ENCODE measurements at places on chromosomes 6 and 20. TPM values are rescaled to one million over a fixed set of nuclear protein-coding genes. Genes with fewer than 3 reads are reported as not detected.

DNA sequence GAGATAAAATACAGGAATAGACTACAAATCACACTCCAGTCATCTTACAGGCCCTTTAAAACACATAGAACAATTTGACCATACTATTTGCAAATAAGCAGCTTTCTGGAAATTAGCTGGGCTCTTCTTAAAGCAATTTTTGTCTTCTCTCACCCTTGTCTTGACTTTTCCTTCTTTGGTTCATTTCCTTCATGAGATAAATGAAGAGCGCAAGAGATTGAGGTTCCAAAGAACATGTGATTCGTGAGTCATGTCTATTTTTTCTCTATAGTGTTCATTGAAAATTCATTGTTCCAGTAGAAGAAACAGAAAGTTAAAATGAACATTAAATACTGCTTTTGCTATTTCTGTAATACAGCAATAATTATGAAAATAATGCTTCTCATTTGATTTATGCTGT, 33.9 kb downstream of the PRDM1 start:
- no peak for DNase-seq

DNA sequence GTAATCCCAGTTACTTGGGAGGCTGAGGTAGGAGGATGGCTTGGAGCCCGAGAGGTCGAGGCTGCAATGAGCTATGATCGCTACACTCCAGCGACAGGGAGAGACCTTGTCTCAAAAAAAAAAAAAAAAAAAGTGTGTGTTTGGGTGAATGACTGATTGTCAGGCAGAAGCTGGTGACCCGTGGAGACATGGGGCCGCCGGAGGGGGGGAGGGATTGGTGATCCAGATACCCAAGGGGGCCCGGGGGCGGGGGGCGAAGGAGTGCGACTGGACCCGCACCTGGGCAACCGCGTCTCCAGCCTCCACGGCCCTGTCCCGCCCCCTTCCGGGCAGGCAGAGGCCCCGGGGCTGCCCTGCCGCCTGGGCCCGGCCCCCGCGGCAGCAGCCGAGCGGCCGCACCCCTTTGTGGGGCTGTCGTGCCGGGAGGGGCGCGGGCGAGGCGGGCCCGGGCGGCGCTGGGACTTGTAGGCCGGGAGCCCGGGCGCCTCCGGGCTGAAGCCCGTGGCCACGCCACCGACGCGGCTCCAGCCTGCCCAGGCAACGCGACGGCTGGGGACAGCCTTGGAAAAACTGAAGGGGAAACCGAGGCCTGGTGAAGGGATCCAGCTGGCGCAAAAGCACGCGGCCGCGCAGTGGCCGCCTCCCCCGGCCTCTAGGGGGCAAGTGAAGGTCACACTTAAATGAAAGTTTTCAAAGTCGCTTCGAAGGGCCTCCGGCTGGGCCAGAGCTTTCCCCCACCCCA, 2.1 kb upstream of the RBM38 start:
- peak; percentile 33 for DNase-seq

DNA sequence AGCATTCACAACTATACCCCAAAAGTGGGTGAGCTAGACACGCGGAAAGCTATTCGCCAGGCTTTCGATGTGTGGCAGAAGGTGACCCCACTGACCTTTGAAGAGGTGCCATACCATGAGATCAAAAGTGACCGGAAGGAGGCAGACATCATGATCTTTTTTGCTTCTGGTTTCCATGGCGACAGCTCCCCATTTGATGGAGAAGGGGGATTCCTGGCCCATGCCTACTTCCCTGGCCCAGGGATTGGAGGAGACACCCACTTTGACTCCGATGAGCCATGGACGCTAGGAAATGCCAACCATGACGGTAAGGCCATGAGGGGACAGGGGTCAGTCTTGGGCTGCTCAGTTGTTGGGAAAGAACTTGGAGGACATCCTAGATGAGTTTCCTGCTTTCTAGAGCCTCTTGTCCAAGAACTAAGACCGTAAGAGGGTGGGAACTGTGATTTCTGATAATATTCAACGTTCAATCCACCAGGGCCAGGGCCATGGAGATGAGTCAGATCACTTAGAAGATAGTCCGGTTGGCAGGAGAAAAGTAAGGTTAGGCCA, 23.4 kb downstream of the MMP24OS start:
- no peak for DNase-seq

- DNase-seq: no peak
Measured at GRCh38 chr20:46331611-46332361, 23.5 kb upstream of the CDH22 start.

DNA sequence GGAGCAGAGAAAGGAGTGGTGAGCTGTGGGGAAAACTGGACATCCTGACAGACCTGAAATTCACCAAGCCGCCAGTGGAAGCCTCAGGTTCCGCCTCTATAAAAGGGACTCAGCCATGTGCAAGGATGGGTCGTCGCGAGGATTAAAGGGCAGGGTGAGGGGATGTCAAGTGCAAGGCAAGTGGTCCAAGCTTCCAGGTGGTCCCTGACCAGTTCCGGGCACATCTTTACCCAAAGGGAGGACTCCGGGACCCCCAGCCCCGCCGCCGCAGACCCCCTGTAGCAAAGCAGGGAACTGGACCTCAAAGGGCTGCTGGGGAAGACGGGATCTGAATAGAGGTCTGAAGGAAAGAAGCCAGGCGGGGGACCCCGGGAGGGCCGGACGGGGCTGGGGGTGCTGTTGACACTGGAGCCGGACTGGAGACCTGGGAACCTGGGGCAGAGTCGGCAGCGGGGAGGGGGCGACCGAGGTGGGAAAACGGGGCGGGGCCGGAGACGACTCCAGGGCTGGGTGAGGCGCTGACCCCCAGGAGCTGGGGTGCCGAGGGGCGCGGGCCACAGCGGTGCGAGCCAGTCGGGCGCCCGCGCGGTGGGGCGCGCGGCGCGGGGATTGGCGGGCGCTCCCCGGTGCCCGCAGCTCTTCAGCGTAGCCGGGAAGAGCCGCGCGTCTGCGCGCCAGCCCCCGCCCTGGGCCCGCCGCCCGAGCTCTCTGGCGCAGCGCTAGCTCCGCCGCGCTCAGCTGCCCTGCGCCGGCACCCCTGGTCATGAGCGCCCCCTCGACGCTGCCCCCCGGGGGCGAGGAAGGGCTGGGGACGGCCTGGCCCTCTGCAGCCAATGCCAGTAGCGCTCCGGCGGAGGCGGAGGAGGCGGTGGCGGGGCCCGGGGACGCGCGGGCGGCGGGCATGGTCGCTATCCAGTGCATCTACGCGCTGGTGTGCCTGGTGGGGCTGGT, at the start of gene SSTR4:
TSS of gene SSTR4 (plus strand) at position 592 of the 951 bp plus-strand sequence. CDS start at position 764, 172 bp downstream.
- no peak for DNase-seq

DNA sequence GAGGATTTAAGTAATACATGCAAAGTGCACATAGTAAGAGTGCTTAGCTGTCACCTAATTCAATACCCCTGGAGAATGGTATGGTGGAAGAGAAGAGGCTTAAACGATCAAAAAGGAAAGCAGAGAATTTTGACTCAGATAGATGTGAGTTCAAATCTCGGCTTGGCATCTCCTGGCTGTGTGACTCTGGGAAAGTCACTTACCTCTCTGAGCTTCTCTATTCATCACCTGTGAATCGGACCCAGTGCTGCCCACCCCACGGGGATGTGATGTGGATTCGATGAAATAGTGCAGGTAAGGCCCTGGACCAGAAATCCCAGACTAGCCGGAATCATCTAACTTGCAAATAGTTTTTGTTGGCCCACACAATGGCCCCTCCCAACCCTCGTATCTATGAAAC, 1.8 kb upstream of the B4GALT5 start:
- DNase-seq: no peak

DNA sequence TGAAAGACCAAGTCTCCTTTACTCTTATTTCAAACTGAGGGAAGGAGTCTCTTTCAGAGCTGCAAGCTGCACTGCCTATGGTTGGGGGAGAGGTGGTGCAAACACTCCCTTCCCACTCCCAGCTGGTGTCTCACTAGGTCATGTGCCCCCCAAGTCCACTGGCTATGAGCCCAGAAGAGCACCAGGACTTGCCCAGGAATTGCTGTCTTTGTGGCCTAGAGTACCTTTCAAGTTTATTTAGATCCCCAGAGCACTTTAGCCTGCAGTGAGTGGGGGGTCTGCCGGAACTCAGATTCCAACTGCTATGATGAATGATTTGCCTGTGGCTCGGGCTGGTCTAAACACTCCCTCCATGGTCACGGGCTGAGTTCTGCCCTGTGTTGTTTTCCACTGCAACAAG, 192.6 kb upstream of the CITED2 start:
- DNase-seq: peak; percentile 52

DNA sequence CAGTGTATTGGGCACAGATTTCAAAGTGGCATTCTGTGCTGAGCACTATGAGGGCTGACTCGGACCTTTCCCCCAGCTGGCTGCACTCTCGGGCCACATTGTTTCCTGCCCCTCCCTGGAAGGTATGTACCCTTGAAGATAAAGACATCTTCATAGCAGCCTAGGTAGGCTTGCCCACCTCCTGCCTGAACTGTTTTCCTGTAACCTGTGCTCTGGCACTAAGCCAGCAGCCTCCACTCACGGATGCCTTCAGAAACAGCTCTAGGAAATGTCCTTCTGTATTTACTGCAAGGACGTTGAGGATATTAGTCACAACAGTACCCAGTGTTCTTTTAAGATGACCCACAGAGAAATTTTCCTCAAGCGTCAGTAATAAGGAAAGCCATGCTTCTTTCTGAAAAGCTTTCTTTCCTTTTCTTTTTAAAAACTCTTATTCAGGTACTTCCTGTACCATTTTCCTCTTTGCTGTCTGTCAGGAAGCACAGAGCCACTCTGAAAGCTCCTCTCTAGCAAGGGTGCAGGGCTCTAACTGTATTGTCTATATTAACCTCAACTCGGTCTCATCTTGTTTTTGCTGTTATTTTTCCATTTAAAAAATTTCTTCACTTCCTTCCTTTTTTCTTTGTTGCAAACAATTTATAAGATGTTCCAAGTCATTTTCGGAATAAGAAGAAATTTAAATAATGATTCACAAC, 43.5 kb downstream of the TTI1 start:
- DNase-seq: no peak

- DNase-seq: no peak
Measured at GRCh38 chr20:44123251-44123650, 63.7 kb downstream of the JPH2 start.

DNA sequence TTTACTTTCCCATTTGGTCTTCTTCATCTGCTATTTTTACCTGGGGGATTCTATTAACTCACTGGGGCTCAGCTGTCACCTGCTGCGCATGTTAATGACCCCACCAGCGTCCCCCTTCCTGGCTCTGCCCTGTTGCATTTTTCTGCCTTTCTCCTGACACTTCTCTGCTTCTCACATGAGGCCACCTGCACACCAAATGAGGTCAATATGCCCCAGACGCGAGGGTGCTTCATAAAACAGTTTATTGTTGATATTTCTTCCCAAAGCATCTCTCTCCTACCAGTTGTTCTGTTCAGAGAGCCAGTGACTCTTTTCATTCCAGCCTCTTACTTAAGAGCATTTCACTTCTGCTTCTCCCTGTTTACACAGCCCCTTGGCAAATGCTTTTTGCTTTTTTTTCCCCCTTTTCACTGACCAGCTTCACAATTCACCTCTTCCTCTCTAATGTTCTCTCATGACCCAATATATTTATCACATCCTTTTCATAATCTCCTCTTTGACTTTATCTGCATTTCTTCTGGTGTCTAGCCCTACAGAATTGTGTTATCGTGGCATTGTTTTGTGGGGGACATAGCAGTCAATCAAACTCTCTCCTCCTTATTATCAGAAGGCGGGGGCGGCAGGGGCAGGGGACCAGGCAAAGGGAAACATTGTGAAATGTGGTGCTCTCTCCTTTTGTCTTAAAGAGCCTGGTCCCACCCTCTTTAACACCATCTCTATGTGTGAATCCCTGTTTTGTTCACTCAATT, 545.8 kb upstream of the CITED2 start:
- no peak for DNase-seq

- DNase-seq: peak; percentile 58
Measured at GRCh38 chr20:44407402-44408184, 52.1 kb downstream of the HNF4A start.

- DNase-seq: peak; percentile 80
Measured at GRCh38 chr6:90078513-90079289, 184.4 kb downstream of the GJA10 start.

DNA sequence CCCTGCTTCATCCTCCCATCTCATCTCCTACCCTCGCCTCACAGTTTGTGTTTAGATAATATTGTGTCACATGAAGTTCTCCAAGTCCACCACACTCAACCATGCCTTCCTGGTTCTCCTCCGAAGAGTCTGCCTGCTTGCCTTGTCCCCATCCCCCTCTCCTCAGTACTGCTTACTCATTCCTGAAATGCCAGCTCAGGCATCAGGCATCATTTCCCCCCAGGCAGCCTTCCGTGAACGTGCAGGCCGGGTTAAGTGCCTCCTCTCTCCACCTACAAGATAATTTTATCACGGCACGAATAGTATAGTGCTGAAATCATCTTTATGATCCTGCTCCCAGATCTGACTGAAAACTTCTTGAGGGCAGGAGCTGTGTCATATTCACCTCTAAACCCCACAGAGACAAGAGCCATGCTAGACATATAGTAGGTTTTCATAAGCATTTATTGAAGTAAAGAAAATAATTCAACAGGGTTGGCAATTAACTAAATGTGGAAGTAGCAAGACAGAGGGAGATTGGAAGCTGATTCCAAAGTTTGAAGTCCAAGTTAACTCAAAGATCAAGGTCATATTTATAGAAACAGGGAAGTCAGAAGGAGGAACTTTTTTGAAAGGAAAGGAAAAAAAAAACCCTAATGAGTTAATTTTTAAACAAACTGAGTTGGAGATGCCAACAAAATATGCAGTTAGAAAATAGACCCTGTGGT, 48.7 kb upstream of the BMP2 start:
- DNase-seq: peak; percentile 28

DNA sequence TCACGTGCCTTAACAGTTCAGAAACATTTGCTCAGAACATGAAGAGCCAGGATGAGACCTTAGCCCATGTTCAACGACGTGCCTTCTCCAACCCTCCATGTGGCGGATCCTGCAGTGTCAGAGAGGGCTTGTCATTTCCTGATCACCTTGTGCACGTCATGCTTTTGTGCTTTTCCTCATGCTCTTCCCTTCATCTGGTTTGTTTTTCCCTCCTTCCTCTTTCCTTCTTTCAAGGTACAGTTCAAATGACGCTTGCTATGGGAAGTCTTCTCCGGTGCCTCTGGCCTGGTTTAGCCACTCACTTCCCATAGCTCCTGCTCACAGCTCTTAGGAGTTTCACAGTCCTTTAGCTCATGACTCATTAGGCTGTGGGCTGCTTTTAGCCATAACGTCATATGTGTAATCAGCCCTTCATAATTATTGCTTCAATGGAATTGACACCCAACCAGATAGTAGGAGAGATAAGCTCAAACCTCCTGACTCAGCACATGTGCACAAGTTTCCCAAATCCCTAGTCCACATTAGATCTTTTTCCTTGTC, 102.7 kb upstream of the CNKSR3 start:
- DNase-seq: no peak

GRCh38 chr6:33607784-33608161, 13.3 kb upstream of the ITPR3 start:
- DNase-seq: no peak

DNA sequence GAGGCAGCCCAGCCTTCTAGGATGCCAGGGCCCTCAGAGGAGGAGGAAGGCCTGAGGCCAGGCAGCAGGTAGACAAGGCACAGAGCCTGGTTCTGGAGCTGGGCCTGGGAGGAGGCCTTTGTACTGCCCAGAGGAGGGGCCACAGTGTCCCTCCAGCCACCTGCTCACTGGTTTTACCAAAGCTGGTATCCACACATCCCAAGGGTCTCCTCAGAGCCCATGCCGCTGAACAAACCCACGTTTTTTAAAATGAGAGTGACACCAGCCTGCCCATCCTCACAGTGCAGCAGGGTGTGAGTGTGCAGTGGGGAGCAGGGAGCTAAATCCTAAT, 162.7 kb downstream of the LY86 start:
- DNase-seq: no peak

Gene C6orf58
- not detected for total RNA-seq

Gene TMEM170B
- under 0.01 TPM for total RNA-seq

Gene MLN
- total RNA-seq: not detected

Gene RAMACL
- total RNA-seq: 0.24 TPM

Gene ARFGEF3
- not detected for total RNA-seq

Gene FAM83C
- not detected for total RNA-seq

Gene ECI2
- total RNA-seq: 103 TPM

Data from SJSA1 (cell line).